ENCODE measurements at places on chromosomes 5 and 9.

DNA sequence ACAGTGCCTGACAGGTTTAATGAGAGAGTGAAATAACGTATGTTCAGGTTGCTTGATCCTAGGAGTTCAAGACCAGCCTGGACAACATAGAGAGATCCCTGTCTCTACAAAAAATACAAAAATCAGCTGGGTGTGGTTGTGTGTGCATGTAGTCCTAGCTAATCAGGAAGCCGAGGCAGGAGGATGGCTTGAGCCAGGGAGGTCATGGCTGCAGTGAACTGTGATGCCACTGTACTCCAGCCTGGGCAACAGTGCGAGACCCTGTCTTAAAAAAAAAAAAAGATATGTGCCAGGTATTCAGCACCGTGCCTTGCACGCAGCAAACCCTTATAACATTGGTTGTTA is 38.8 kb upstream of the SPRY4 start:
- DNase-seq: no peak

DNA sequence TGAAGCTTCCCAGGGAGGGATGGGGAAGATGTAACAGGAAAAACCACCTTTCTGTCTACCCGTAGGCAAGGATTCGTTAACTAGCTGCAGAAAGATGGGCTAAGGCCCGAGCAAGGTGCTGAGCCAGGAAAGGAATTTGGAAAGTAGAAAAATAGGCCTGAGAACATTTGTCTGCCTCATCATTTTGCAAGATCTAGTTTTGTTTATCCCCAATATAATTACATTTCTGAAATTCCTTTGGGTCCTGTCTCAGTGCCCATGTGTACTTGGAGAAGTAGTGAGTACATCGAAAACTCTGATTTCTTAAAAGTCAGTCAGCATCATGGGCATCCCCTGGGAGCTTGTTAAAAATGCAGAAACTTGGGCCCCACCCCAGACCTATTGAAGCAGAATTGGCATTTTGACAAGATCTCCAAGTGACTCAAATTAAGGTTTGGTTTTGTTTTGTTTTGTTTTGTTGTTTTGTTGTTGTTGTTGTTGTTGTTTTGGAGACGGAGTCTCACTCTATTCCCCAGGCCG is 52.1 kb upstream of the CEMIP2 start:
- DNase-seq: no peak

DNA sequence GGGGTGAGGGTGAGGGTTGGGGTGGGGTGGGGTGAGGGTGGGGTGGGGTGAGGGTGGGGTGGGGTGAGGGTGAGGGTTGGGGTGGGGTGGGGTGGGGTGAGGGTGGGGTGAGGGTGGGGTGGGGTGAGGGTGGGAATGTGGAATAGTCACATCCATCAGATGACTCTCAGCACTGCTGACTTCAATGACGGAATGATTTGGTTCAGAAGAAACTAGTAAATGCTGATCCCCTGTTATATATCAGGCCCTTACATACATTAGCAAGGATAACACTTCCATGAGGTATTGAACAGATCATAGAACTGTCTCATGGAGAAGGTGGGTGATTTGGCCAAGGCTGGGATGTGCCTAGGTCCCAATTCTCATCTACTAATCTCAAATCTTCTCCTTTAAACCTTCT is 24.5 kb upstream of the C5orf47 start:
- DNase-seq: no peak

DNA sequence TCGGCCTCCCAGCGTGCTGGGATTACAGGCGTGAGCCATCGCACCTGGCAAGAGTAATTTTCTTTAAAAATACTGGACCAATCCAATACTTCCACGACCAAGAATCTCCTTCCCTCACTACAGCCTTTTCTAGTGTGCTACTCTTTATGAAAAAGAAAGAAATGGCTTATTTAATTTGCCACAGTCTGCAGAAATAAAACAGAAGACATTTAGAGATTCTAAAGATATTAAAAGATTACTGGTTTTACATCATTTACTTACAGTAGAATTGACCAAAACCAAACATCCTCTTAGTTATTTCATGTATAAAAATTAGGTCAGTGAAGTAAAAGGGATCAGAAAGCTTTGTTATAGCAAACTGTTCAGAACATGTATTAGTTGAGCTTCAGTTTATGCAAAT is 679.6 kb downstream of the MAT2B start:
- DNase-seq: no peak

- DNase-seq: no peak
Observed at GRCh38 chr9:133665096-133665495, 28.9 kb downstream of the DBH start.

- DNase-seq: no peak
Observed at GRCh38 chr5:135220394-135221186, 178.4 kb downstream of the MACROH2A1 start.

GRCh38 chr9:70554881-70555280 is 140.4 kb upstream of the KLF9 start:
- DNase-seq: no peak

DNA sequence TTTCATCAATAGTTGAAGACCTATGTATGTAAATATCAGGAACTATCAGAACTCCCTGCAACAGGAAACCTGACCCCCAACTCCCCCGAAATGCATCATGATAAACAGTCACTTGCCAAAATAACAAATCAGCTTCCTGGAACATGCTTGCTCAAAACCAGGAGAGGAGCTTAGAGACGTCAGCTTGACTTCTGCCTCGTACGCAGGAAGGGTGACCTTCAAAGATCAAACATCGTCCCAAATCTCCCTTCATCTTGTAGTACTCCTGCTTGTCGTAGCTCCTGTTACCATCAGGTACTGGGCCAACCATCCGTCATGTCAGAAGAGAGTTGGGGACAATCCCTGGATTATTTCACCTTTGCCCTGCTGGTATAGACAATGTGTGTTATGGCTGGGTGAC is 396.1 kb downstream of the GADD45G start:
- no peak for DNase-seq

- no peak for DNase-seq
Observed at GRCh38 chr5:165152058-165152457, 1646.6 kb downstream of the MAT2B start.

GRCh38 chr5:139671096-139671841 is 23.1 kb downstream of the CXXC5 start:
- DNase-seq: no peak

GRCh38 chr9:131012023-131012334 is 3.0 kb downstream of the LAMC3 start:
- no peak for DNase-seq

- DNase-seq: no peak
Observed at GRCh38 chr5:175168882-175169507, 275.0 kb downstream of the DRD1 start.

DNA sequence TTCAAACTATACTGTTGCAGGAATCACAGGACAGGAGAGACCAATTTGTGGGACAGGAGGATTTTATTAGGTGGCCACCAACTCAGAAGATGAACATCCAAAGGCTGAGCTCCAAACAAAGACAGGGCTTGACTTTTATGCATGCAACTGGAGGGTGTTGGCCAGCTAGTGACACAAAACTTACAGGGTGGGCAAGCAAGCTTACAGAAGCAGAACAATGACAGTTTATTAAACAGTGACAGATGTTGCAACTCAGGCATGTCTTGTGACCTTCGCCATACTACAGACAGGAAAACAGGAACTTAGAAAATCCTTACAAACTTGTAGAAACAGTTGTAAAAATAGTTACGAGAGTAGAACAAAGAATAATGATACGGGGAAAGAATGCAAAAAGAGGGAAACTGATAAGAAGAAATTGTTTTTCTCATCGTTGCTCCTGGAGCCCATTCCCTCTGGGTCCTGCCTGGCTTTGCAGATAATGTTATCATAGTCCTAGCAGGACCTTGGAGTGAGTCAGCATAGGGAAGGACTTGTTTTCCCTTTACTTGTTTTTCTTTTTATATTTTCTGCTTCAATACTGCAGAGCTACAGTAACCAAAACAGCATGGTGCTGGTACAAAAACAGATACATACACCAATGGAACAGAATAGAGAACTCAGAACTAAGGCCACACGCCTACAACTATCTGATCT is 2083.0 kb upstream of the ACO1 start:
- DNase-seq: no peak

DNA sequence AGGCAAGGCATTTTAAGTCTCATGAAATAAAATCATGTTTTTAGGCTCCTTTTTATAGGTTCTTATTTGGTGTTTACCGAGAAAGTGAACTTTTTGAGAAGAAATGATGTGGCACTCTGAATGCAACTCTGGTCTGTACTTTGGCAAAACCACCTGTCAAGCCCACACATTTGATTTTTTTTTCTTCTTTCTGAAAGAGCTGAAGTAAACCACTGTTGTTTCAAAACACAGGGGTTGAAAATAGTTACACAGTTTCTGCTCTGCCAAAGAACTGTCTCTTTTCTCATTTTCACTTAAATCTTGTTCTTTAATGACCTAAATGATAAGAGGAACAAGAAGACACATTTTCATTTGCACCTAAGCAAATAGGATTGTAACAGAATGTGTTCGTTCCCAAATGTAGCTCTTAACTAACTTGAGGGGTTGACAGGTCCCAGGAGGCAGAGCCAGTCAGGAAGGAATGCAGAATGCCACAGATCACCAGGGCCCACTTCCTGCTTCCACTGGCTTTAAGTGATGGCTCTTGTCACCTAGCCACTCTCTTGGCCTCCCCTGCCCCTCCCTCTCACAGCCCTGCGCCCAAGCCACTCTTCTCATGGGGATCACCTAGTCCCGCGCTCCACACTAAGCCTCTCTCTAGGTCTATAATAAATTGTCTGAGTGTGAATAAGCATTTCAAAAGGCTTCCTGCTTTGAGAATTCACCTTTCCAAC is 47.3 kb downstream of the MED27 start:
- no peak for DNase-seq

DNA sequence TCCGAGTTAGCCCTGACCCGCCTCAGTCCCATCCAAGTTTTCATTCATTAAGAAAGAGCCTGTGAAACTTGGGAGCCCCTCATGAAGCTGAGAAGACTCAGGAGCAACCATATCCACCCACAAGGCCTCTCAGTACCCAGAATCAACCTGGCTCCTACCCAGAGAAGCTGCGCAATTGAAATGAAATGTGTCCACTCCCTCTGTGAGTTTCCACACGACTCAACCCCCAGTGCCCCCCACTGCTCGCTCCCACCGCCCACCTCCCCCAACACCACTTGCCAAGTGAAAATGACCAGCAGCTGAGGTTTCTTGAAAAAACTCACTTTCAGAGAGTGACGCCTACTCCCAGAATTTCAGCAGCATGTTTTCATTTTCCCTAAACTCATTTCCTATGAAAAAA is 104.6 kb downstream of the CDK5RAP2 start:
- no peak for DNase-seq

DNA sequence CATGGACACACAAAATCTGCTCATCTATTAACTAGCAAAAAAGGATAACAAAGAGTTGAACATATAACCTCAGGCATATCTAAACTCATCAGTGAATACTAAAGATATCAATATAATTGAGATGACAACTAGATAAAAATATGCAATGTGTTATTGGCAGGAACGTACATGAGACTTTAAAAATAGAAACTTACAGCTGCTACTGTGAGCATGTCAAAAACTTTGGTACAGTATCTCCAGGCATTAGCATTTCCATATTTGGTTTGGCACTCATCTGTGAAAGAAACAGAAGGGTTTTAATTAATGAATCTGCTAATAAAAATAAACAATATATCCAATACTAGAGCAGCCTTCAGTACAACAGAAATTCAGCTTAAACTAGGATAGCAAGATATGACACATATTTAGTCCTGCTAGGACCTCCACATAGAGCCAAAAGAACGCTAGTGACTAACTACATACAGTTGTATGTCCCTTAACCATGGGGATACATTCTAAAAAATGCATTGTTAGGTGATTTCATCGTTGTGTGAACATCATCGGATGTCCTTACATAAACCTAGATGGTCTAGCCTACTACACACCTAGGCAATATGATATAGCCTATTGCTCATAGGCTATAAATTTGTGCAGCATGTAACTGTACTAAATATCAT is 10.5 kb upstream of the SCAI start:
- no peak for DNase-seq

- DNase-seq: no peak
Observed at GRCh38 chr5:113270086-113270485, 164.7 kb downstream of the TSSK1B start.

DNA sequence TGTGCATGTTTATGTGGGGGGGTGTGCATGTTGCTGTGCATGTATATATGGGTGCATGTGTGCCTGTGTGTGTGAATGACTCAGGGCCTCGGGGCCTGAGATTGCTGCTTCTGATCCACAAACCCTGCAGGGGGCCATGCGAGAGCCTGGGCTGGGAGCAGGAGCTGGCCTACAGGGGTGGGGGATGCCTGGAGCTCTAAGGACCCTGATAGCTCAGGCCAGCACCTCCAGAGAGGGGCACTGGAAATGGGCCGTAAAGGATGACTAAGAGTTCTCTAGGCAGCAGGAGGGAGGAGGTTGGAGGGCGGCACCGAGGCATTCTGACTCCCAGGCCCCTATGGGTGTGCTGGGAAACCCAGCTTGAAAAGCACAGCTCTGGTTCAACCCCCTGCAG is 6.9 kb upstream of the UBAC1 start:
- DNase-seq: no peak

GRCh38 chr9:110276781-110277180 is 20.5 kb upstream of the TXN start:
- DNase-seq: no peak

DNA sequence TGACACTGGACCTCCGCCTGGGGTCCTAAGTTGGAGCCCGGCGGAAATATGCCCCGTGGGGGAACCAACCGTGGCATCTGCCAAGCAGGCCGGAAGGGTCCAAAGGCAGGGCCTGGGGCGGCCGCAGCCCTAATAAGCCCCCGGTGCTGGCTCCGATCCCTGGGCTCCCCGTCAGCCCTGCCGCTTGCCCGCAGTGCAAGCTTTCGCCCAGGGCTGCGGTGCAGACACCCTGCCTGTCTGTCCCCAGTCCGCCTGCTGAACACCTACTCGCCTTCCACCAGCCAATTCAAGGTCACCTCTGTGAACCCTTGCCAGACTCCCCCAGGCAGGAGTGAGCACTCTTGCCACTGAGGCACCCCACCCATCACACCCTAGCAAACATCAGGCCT is 502 bp upstream of the PTGR1 start:
- DNase-seq: no peak

- DNase-seq: no peak
Observed at GRCh38 chr9:137217276-137218211, 4.5 kb downstream of the RNF208 start.

- no peak for DNase-seq
Observed at GRCh38 chr9:95292226-95292625, 25.3 kb downstream of the FANCC start.

- no peak for DNase-seq
Observed at GRCh38 chr5:178306430-178307225, 74.0 kb upstream of the PHYKPL start.

GRCh38 chr9:19127871-19128500 is 694 bp upstream of the PLIN2 start:
- DNase-seq: no peak

- no peak for DNase-seq
Observed at GRCh38 chr5:3542769-3543168, 52.9 kb upstream of the IRX1 start.

DNA sequence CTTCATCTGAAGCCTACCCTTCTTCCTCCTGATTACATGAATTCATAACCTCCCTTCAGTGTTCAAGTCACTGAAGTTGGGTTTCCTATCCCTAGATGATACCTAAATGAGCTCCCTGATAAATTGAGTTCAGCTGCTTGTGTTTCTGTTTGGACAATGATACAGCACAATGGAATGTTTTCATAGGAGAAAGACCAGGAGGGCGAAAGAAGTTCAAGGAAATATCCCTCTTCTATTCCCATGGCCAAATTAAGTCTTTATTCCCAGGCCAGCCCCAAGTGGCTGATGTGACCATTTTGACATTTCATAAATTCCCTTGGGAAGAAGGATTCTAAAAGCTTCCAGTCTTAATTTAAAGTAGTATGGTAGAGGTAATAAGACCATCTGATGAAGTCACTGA is 555.8 kb upstream of the CLINT1 start:
- DNase-seq: peak; percentile 39

- no peak for DNase-seq
Observed at GRCh38 chr5:142727735-142728047, 41.8 kb upstream of the FGF1 start.

Data from AG04450 (cell line).